ENCODE measurements at places on chromosomes 2 and 18.

GRCh38 chr2:122307763-122308162 is 552.3 kb downstream of the TSN start:
- DNase-seq, result no peak

DNA sequence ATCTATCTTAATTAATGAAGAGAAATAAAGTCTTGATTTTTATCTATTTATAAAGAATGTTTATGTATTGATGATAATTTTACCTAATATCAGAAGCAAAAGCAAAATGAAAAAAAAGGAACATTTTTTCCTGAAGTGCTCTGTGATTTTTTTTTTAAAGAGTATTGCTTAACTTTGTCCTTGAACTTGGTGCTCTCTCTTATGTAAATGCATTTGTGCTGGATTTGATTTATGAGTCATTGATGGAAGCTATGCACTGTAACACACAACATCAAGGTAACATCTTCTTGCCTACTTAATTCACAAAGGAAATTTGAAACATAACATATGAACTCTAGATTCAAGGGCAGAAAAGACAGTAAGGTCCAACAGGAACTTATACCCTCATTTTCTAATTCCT is 312.9 kb upstream of the CDH19 start:
- no peak for DNase-seq

DNA sequence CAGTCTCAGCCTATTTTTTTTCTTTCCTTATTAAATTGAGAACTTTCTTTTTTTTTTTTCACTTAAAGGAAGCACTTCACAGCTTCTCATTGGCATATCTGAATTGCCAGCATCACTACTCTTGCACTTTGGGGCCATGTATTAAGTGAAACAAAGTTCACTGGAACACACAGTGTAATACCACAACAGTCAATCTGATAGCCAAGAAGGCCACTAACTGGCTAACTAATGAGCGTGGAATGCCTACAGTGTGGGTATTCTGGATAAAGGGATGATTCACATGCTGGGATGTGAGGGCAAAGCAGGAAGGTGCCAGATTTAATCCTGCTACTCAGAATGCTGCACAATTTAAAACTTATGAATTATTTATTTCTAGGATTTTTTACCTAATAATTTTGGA is 11.7 kb upstream of the C18orf63 start:
- no peak for DNase-seq

- DNase-seq, result no peak
Observed at GRCh38 chr2:30363406-30363805, 83.6 kb upstream of the LCLAT1 start.

DNA sequence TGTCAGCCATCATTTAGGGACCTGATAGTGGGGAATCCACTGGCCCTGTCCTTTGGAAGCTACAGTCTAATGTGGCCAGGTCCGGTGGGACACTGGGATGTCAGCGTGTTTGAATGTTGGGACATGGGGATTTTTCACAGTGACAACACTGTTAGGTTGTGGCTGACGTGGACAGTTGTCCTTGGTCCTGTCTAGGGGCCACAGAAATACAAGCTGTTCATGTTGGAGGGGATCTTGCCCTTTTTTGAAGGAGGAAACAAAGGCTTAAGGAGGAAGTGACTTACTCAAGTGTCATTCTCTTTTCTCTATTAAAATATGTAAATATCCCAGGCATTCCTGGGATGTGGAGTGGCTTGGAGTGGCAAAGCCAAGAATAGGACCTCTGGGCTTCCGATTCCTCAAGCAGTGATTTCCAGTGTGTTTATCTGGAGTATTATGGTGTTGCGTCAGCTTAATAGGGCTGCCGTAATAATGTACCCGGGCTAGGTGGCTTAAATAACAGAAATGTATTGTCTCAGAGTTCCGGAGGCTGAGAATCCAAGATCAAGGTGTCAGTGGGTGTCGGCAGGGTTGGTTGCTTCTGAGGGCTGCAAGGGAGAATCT is 8.5 kb downstream of the ACOXL start:
- no peak for DNase-seq

- DNase-seq, result no peak
Observed at GRCh38 chr2:156112323-156112722, 220.2 kb downstream of the NR4A2 start.

GRCh38 chr18:49177812-49178211 is 227.0 kb upstream of the SMAD7 start:
- no peak for DNase-seq

GRCh38 chr2:80061881-80062280 is 242.7 kb downstream of the LRRTM1 start:
- no peak for DNase-seq

DNA sequence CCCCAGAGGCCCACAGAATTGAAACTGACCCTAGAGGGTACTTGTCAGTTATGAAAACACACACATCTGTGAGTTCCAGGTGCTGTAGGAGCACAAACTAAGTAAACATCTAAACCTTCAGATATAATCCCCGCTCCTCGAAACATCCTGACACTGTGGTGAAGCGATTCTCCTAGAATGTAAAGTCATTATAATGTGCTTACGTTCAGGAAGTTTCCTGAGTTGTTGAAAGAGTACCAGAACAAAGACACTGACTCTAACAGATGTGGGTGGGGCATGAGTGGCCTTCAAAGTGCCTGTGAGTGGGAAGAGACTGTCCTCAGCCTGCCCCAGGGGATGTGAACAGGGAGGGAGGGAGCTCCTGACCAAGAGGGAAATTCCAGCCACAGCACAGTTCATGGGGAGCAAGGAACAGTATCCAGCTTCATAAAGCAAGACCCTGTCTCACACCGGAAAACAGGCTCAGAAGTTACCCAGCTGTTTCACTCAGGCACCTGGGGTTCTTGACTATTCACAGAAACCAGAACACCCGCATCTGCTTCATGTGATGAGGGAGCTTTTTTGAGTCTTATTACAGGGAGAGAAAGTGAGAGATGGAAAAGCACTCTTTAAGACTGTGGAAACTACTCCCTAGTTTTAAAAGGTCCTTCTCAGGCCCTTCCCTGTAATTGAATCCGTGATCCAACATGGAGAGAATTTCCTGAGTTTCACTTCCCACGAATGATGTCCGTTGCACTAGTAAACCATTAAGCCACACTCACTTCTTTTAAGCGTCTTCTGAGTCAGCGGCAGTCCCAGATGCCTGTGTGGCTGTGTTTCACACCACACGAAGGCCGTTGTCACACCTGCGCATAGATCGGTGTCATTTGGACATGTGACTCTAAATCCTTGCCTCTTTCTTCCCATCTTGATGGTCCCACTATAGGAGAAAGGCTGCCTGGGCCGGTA is 88.6 kb upstream of the EML6 start:
- DNase-seq, result no peak

DNA sequence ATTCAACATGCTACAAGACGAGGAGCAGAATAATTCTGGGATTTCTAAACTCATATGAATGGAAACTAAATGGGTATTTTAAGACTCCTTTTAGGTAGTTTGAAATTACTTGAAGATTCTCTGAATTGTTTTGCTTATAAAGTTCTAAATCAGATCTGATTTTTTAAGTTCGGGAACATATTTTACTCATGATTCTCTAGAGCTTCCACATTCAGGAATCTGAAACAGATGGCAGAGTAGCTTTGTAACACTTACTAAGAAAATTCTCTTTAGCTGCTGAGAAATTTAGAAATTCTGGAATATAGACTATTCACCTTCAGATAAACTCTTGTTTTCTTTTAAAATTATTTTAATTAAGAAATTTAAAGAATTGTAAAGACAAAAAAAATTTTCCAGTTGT is 13.7 kb downstream of the RBBP8 start:
- DNase-seq, result no peak

GRCh38 chr18:60596928-60597327 is 224.4 kb upstream of the MC4R start:
- DNase-seq, result no peak

- no peak for DNase-seq
Observed at GRCh38 chr18:36776650-36777049, 52.2 kb downstream of the TPGS2 start.

DNA sequence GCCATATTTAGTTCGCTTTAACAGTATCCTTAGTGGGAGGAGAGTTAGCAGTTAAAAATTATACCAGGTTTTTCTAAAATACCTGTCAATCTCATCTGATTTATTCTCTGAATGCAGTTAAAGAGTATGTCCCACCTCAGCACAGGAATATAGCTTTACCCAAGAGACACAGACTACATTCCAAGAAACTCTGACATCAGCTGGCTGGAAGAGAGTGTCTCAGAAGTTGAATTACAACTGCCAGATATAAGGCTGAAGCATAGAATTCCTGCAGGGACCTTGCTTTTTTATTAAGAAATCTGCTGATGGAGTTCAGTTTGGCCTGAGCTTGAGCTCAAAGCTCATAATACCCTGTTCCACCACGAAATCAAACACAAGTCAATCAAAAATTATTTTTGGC is 25.4 kb upstream of the CNTNAP5 start:
- no peak for DNase-seq

- no peak for DNase-seq
Observed at GRCh38 chr2:66495788-66496640, 61.1 kb downstream of the MEIS1 start.

- no peak for DNase-seq
Observed at GRCh38 chr2:233115741-233116140, 55.6 kb downstream of the INPP5D start.

GRCh38 chr18:54239601-54240000 is 15.1 kb upstream of the MBD2 start:
- no peak for DNase-seq

DNA sequence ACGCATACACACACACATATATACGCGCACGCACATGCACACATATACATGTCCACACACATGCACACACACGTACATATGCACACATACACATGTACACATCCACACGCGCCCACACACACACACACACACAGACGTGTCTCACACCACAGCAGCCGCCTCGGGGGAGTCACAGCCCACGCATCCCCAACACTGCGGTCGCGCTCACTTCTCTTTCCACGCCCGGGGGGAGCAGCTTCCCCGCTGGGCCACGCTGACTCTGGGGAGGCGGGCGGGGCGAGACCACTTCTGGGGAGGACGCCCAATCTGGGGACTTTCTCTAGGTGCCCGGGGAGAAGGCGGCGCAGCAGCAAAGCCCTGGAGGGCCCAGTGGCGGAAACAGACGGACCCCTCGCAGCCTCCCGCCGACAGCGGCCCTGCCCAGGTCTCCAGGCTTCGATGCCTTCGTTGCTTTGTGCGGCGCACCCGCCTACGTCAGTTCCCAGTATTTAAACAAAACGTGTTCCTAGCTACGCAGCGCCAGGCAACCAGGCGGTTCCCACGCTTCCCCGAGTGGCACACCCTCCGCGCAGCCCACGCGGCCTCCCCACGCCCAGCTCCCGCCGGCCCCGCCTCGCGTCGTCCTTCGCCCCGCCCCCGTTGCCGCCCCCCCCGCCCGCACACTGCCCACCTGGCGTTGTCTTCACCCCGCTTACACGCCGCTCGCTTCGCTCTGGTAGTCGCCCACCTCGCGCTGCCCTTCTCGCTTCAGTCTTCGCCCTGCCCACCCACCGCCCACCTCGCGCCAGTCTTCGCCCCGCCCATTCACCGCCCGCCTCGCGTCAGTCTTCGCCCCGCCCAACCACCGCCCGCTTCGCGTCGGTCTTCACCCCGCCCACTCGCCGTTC is 810 bp upstream of the RBFA start:
- peak; percentile 71 for DNase-seq

DNA sequence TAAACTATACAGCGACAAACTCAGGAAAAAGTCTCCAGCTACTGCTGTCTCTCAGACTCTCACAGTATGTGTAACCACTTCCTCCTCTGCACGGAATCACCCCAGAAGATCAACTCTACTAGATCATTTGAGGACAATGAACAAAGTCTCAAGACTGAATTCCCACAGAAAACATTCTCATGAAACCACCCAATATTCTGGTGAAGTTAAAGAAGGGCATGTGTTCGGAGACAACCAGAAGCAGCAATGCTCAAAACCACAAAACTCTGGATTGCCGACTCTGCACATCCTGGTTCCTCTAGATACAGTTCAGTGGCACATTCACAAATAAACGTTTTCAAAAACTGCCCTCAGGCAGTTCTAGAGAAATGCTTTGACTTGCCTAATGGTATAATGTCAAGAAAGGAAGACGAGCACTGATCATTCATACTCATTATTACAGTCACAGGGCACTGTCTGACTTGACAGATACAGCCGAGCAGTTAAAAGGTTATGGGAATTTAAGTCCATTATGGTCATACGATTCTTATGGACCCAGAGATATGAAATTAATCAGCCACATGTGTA is 91.9 kb upstream of the STK17B start:
- DNase-seq, result peak; percentile 18

GRCh38 chr2:118841828-118842461 is 5.5 kb downstream of the EN1 start:
- DNase-seq, result no peak

DNA sequence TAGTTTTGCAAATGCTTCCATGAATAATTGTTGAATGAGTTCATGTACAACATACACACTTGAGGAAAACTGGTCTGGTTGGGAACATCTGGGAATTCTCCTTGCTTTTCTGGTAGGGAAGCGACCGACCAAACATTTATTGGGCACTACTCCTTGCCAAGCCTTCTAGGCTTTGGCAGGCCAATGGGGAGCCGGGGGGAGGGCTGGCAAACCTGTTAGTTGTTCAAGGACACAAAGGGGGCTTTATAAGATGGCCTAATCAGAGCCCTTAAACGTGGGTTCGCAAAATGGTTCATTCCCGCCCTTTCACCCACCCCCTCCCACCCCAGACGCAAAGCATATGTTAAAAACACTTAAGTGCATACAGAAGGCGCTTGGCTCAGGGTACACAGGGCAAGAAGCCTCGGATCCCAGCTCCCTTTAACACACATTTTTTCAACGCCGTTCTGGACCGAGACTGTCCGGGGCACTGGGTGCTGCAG is 844 bp upstream of the VSNL1 start:
- no peak for DNase-seq

DNA sequence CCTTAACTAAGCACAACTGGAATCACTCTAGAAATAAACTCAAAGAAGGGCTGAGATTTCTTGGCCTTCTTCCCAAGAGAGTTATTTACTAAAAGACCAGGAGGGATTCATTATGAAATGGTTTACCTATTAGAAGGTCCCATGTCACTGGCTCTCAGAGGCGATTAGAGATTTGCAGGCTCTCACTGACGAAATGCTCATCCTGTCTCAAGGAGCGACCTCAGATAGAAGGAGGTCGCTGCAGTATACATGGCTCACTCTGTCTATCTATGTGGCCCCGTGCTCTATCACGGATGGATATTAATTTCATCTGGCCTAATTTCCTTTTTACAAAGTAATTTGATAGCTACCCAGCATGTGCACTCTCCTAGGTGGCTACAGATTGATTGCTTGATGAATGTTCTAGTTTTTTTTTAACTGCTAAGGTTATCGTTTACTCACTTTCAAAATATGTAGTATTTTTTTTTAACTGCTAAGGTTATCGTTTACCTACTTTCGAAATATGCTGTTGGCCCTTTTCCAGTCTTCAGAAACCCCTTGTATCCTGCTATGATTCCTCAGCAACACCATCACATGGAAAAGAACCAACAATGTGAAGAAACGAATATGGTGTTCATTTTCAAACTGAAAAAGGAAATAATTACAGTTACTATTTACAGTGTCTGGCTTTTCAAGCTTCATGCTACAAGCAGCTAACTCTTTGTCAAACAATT is 9.1 kb downstream of the SMIM21 start:
- no peak for DNase-seq

DNA sequence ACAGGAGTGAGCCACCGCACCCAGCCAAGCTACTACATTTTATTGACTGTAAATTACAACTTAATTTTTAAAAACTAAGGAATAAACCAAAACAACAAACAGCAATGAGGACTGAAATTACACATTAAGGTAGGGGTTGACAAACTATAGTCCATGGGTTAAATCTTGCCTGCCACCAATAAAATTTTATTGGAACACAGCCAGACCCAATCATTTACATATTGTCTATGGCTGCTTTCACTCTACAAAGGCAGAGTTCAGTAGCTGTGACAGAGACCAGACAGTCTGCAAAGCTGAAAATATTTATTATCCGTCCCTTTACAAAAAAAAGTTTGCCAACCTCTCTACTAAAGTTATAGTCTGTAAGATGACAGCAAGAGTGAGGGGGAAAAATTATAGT is 24.3 kb upstream of the UGP2 start:
- no peak for DNase-seq
